CMK (cell line): ENCODE measurements at places on chromosomes 3 and 15.

GRCh38 chr3:66036586-66037148 is 2.1 kb downstream of the MAGI1 start:
- DNase-seq, result no peak

DNA sequence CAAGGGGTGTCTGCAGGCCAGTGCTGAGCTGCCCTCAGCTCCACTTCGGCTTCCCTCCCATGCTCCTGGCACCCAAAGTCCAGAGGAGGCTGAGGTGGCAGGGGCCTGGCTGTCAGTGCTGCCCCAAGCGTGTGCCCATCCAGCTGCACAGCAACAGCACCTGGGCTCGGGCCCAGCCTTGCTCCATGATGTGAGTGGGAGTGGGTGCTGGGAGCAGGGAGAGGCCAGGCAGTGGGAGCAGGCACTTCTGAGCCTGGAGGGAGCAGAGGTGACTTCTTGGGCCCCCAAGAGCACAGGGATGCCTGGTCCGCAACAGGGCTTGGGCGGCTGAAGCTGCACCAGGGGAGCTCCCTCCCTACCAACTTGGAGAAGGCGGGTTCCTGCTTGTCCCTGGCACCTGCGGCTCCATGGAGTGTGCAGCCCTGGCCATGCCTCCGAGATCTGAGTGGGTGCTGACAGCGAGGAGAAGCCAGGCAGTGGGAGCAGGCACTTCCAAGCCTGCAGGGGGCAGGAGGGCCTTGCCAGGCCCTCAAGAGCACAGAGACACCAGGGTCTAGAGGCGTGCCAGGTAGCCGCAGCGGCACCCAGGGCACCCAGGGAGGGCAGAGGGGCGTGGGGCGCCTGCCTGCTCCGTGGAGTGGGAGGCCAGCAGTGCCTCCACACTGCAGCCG is 366.7 kb upstream of the SGO1 start:
- no peak for DNase-seq

DNA sequence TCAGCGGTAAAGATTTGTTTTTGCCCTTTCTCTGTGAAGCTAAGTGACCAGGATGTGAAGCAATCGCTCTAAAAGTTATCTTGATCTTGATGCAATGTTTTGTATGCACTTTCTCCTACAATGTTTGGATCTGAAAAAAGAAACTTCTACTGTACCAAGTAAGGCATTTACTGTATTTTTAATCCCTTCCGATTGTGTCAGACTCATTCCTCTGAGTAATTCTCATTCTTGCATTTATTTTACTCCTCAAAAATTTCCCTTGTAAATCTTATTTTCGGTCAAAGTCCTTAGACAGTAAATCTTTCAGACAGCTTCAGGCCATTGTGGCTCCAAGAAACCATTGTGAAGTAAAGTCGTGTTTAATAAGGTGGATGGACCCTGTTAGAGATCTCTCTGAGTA is 141.9 kb downstream of the TP63 start:
- DNase-seq, result no peak

- DNase-seq, result no peak
Measured at GRCh38 chr3:126194713-126195305, 14.4 kb upstream of the ALDH1L1 start.

DNA sequence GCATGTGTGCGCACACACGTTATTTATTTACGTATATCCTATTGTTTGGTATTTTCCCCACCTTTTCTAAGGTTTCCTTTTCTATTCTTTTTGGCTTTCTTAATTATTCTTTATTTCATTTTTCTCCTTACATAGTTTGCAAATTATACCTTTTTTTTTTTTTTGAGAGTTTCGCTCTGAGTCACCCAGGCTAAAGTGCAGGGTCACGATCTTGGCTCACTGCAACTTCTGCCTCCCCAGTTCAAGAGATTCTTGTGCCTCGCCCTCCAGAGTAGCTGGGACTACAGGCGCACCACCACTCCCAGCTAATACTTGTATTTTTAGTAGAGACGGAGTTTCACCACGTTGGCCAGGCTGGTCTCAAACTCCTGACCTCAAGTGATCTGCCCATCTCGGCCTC is 20.0 kb upstream of the CILP start:
- DNase-seq, result no peak

- no peak for DNase-seq
Measured at GRCh38 chr3:143366672-143367071, 247.1 kb downstream of the CHST2 start.

- no peak for DNase-seq
Measured at GRCh38 chr15:77710637-77711036, 77.9 kb upstream of the LINGO1 start.

DNA sequence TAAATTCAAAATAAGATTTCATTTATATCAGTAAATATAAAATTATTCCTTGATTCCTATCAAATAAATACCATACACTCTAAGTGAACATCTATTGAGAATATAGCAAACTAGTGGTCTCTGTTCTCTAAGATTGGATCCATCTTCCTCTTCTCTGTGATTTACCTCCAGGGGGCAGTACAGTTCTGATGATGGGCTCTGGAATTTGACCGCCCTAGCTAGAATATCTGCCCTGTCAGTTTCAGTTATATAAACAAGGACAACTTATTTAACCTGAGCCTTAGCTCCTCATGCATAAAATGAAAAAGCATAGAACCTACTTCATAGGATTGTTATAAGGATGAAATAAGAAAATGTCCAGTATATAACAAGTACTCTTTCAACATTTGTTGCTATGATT is 171.1 kb upstream of the CCDC54 start:
- DNase-seq, result peak; percentile 18

DNA sequence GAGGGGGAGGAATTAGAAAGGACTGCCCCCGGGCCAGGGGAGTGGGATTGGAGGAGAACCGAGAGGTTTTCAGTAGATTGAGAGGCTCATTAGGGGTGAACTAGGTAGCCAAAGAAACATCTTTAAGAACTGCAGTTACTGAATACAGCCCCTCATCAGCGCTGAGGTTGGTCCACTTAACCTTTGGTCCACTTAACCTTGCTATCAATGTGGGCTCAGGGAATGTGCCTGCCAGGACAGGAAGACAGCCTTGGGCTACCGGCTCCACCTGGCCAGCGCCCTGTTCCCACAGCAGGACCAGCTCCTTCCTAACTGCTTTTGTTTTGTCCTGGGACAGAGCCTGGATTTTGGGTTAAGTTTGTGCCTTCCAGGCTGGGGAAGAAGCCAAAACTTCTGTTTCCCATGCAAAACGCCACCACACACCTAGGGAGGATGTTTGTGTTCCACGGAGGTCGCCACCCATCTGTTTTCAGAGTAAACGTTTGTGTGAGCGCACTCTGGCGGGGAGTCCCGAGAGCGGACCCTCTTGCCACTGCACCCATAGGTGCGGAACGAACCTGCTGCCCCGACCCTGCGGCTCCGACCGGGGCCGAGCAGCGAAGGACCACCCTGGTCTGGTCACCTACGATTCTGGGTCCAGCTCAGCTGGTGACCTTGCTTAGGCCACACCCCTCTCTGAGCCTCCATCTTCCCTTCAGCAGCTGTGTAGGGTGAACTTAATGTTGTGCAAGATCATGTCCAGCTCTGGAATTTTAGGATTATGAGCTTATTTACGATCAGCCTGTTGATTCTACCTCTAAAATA is 107.4 kb downstream of the VGLL4 start:
- DNase-seq, result no peak

- DNase-seq, result no peak
Measured at GRCh38 chr3:180980611-180981010, 8.9 kb downstream of the DNAJC19 start.

DNA sequence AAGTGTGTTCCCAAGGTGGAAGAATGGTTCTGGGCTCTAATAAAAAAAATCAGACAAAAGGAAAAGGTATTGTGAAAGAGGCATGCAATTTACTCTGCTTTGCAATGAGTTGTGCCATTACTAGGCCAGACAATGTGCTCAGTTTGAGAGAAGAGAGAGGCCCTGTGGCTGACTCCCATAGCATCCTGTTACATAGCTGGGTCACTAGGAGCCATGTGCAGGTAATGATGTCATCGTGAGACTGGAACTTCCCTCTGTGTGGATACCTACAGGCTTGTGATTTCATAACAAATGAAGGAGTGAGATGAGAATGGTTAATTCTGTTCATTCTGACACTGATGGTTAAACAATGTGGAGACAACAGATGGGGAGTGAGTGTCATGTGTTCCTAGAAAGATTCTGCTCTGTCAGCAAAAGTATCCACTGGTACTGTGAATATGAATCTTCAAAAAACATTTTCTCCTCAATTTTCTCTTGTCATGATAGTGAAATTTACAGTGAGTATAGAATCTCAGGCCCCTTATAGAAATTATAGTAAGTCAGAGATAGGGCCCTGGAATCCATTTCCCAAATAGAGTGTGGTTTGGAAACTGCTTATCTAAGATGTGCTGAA is 648.7 kb upstream of the DPPA4 start:
- no peak for DNase-seq

GRCh38 chr3:177681852-177682251 is 484.6 kb upstream of the TBL1XR1 start:
- DNase-seq, result no peak

DNA sequence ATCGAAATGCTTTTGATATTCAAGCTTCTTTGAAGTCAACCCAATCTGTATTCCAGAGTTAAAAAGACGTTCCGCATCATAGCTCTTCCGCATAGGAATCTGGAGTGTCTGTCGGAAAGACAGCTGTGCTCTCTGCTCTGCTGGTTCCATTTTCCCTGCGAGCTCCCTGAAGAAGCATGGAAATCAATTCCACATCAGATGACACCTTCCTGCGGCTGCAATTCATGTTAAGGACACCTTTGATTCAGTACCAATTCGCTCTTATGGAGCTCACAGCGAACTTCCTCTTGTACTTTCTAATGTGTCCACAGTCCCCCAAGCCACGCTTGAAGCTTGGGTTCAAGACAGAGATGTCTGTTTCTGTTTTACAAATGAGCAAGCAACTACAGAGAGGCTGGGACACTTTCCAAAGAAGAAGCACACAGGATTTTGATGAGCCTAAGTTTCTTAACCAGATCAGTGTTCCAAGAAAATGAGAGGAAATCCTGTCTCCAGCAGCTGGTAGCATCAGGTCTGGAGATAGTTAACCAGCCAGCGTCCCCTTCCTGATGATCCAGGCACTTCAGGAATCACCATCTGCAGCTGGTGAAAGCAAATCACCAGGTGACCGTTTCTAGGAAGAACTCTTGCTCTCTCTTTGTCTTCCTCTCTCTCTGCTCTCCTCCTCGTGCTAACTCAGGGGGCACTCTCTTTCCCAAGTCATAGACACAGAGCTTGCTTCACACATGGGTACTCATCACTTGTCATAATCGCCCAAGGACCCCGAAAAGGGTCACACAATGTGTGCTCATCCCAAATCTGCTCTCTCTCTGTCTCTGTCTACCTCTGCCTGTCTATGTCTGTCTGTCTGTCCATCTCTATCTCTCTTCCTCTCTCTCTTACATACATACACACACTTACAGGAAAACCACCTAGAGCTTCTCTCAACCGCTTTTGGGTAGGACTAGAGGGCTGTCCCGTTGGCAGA is 281.8 kb downstream of the FAM43A start:
- no peak for DNase-seq

DNA sequence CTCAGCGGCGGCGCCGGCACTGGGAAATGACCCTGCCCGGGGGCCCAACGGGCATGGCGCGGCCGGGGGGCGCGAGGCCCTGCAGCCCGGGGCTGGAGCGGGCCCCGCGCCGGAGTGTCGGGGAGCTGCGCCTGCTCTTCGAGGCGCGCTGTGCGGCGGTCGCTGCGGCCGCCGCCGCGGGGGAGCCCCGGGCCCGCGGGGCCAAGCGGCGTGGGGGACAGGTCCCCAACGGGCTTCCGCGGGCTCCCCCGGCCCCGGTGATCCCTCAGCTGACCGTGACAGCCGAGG is 172 bp downstream of the ITPKA start:
- DNase-seq, result no peak

DNA sequence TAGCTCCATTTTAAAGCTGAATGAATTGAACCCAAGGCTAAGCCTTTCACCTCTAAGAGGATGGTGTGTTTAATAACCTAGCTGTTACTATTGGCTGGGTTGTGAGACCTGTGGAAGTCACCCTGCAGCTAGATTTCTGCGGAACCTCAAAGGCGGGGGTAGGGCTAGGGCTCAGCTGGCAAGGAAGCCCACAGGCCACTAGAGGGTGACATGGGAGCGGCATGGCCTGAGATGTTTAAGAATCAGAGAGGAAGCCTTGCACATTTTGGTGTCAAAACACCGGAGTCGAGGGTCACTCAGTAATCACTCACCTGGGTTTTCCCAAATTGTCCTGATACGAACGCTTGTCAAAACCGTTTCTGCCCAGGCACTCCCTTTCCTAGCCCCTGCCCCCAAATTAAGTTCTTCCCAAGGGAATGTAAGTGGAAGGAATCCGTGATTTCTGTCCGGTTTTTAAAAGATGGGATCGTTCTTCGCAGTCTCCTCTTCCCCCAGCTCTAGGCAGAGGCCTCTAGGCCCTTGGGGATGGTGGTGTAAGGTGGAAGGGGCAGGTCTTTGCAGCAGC is 3.8 kb upstream of the ACAD9 start:
- no peak for DNase-seq

GRCh38 chr3:171979081-171979480 is 60.3 kb upstream of the FNDC3B start:
- no peak for DNase-seq

DNA sequence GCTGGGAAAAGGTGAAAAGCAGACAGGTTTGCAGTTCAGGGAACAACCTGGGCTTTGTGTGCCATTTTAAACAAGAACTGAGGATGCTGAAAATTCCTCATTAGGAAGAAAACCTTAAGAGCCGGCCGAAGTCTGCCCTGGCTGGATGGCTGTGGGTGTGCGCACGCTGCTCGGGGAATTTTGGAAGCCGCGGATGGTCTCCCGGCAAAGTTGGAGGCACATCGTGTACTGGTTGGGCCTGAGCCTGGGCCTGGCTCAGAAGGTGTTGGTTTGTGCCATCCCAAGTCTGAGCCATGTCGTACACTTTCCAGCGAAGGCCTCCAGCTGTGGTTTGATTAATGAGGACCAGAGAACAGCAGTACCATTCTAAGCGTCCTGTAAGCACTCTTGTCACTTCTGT is 188.2 kb downstream of the ATP10A start:
- DNase-seq, result no peak

DNA sequence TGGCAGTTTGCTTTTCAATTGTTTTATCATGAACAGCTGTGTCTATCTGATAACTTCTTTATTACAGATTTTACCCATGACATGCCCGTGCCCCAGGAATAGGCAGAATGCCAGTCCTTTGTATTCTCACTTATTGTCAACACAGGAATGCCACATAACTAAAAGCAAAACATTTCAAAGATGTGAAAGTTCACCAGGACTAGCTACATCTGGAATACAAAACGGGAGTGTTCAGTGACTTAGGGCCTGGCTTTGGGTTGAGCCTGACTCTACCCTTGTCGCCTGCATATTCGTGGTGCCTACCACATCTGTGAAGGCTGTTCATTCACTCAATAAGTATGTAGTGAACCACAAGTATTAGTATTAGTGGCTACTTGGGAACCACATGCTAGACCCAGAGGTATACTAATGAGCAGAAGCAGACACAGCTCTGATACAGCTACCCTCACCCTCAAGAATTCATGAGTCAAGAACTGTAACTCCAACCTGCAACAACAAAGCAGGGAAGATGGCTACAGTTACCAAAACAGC is 2.9 kb downstream of the TNFSF10 start:
- DNase-seq, result no peak
